ENCODE measurements at places on chromosomes 1 and 21.

DNA sequence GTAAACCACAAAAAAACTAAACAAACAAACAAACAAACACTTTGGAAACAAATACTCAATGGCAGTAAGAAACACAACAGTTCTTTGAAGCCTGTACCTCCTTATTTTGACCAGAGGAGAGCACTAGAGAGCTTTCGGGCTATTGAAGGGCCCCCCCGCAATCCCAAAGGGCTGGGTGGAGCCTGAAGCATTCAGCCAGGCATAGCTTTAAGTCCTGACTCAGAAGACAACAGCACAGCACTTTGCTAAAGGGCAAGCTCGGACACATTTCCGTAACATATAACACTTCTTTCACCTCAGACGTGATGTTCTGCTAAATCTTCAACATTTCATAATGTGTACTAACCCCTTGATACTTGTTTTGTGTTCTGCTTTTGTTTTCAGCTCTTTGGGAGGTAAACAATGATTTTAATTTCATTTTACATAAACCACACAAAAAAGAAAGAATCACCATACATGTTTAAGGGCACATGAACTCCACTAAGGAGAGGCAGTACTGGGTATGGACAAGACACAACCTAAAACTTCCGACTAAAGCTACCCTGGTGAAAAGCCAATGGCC lies 9.7 kb upstream of the SHCBP1L start:
- DNase-seq: peak; percentile 30

DNA sequence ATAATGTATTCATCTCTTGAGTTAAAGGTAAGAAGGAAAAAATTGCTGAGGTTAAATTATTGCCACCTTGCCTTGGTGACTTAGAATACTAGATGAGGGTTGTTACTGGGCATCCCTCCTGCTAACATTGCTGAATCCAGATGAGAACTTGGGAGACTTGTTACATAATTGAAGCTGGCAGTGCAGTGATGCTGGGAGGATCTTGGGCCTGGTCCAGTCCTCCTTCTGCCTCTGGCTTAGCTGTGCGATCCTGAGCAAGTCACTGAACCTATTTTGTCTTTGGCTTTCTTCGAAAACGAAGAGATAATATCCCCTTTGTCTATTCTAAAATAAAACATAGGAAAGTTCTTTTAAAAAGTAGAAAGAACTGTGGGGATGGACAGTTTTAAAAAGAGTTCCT lies 244.9 kb upstream of the NRIP1 start:
- no peak for DNase-seq

DNA sequence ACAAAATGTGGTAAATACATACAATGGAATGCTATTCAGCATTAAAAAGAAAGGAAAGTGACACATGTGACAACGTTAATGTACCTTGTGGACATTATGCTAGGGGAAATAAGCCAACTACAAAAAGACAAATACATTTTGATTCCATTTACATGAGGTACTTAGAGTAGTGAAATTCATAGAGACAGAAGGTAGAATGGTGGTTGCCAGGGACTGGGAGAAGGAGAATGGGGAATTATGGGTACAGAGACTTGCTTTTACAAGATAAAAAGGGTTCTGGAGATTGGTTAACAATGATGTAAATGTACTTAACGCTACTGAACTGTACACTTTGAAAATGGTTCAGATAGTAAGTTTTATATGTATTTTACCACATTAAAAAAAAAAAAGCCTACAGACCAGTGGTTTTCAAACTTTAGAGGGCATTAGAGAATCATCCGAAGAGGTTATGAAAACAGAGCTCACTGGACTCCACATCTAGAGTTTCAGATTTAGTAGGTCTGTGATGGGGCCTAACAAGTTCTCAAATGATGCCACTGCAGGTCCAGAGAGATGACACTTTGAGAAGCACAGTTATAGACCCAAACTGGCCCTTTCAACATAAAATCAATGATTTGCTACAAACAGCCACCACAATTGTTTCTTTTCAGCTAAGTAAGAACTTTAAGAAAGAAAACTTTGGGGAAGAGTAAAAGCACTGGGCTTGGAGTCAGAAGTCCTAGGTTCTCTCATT lies 9.6 kb upstream of the ADCY10 start:
- DNase-seq: no peak

GRCh38 chr1:157363660-157364140 lies 188.6 kb downstream of the FCRL5 start:
- DNase-seq: peak; percentile 46

DNA sequence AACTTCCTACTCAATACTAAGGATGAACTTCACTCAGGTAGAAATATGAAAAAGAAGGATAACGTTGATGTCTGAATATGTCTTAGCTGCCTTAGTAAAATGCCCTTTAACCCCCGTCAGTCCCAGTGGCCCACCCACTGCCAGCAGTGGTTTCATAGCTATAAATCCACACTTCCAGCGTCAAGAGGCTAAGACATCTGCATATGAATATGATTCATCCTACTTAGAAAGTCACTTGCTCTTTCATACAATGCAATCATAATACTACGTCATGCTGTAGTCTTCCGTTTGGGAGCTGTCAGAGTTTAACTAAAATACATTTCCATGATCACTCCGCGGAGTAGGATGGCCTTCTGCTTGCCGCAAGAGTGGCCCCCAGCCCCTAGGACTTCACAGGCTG lies 247.3 kb downstream of the SDCCAG8 start:
- no peak for DNase-seq

DNA sequence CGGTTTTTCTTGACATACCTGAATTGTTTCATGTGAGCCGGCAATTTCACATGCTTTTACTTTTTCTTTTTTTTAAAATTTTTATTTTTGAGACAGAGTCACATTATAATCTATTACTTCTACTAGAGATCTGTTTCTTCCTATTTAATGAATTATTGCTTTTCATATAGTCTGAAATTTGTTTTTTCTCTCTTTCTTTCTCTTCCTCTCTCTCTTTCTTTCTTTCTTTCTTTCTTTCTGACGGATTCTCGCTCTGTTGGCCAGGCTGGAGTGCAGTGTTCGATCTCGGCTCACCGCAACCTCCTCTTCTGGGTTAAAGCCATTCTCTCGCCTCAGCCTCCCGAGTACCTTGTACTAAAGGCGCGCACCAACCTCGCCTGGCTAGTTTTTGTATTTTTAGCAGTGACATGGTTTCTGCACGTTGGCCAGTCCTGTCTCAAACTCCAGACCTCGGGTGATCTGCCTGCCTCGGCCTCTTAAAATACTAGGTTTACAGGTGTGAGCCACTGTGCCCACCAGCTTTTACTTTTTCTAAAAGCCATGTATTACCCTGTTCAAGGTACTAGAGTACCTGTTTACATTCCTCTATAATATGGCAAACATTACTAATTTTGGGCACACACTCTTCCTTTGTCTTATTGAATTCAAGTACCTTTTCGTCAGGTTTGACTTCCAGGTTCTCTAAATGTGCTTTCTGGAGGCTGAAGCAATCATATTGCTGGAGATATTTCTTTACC lies 86.5 kb upstream of the RHOU start:
- DNase-seq: no peak

- no peak for DNase-seq
These were observed 23.1 kb upstream of the RSPO1 start for GRCh38 chr1:37657620-37658412.

GRCh38 chr1:61921435-61921834 lies 179.2 kb downstream of the PATJ start:
- no peak for DNase-seq

GRCh38 chr1:205541161-205541886 lies 36.9 kb downstream of the CDK18 start:
- no peak for DNase-seq

- DNase-seq: no peak
These were observed 3.1 kb downstream of the C1orf198 start for GRCh38 chr1:230865062-230865817.

GRCh38 chr1:183372586-183373230 lies 45.5 kb downstream of the NMNAT2 start:
- no peak for DNase-seq

DNA sequence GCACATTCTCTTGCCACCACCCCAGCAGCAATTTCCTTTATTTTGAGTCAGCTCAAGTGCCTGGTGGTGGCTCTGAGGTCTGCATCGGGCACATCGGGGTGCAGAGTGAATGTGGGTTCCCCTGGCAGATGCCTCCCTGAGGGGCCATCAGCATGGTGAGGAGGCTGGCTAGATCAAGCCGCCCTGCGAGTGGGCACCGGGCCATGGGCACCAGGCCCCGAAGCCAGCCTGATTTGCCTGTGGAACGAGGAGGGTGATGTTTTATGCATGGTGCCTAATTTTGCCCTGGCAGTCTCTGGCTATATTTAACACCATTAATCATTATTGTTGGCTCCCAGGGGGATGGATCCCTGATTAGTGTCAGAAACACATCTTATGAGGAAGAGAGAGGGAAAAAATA lies 36.3 kb downstream of the ACTL8 start:
- DNase-seq: no peak

DNA sequence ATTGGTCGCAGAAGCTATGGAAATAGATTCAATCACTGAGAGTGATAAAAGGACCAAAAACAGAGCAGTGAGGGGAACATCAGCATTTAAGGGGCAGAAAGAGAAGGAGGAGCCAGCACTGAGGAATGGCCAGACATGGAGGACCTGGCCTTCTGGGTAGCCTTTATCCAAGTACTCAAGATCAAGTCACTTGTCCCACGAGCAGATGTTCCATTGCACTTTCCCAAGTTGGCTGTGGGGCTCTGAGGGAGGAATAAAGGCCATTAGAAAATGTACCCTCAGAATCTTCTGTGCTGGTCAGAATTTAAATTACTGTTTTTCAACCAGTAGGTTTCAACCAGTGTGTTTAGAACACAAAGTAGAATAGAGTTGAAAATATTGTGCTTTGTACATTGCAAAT lies 55.3 kb downstream of the GIPC2 start:
- DNase-seq: no peak

GRCh38 chr1:15953294-15953771 lies 22.6 kb downstream of the ZBTB17 start:
- no peak for DNase-seq

DNA sequence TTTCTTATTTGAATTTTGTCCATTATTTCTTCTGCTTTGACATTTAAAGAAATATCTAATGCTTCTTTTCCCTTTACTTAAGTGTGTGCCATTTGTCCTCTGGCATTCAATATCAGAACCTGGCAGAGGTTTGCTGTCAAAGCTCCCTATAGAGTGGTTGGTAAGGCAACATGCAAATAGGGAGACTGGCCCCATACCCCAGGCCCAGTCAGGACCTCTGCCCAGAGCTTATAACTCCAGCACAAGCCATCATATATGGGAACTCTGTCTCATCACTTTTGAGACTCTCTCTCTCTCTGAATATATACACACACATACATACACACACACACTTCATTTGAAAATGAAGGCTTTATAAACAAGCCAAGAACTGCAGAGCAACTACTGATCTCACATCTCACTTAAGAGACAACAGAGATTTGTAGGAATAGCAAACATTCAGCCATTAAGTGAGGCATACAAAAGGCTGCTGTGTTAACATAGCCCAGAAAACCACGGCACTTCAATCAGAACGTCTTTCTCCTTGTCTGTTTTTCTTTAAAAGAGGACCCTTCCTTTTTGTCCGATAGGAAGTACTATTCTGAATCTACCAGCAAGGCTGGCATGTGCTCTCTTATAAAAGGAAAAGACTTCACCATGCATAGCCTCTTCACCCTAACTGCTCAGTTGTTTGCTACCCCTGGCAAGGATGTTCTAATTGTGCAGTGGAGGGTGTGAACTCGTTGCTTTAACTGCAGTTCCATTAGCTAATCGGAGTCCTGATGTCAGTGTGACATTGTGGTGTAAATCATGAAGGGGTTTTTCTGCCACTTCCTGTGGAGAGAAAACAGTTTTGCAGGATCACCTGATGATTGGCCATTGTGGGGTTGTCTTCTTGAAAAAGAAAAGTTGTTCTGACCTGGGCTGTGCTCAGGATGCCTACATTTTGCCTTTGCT lies 101.7 kb downstream of the NR5A2 start:
- no peak for DNase-seq

DNA sequence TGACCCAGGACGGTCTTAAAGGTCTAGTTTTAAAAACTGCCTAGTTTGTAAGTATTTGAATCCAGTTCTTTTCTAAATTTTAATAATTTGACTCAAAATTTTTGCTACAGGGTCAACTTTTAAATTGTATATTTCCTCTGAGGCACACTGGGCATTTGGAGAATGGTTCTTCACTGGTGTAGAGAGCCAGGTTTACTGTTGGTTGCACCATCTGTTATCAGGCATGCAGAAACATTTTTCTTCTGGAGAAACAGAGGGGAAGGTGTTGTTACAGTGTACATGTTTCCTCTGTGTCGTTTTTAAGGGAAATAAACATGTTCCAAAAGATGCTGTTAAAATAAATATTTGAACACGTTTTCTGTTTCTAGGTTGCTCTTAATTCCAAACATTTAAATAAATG lies 39.0 kb upstream of the RWDD3 start:
- no peak for DNase-seq

GRCh38 chr21:33189237-33189636 lies 40.5 kb upstream of the IFNAR2 start:
- no peak for DNase-seq

DNA sequence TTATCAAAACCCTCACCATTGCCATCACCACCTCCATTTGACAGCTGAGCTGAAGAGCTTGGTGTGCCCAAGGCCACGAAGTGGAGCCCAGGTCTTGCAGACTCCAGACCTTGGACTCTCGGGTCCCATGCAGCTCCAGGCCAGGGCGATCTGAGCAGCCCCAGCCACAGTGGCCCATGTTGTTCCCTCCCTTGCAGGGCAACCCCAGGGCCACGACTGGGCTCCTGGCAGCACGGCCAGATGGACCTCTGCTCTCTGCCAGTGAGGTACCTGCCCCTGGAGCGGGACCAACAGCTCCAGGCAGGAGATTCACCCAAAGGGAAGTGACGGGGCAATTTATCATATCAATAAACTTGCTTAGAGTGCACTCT lies 182.7 kb upstream of the VAMP3 start:
- DNase-seq: no peak

GRCh38 chr1:119884711-119885110 lies 11.6 kb downstream of the ADAM30 start:
- DNase-seq: no peak

GRCh38 chr1:22841860-22842281 lies 130.8 kb downstream of the LACTBL1 start:
- no peak for DNase-seq

GRCh38 chr1:232431748-232432147 lies 198.2 kb downstream of the SIPA1L2 start:
- DNase-seq: no peak

GRCh38 chr21:39208624-39209333 lies 25.5 kb upstream of the PSMG1 start:
- DNase-seq: no peak

GRCh38 chr1:66699213-66699612 lies 53.0 kb upstream of the DYNLT5 start:
- no peak for DNase-seq

DNA sequence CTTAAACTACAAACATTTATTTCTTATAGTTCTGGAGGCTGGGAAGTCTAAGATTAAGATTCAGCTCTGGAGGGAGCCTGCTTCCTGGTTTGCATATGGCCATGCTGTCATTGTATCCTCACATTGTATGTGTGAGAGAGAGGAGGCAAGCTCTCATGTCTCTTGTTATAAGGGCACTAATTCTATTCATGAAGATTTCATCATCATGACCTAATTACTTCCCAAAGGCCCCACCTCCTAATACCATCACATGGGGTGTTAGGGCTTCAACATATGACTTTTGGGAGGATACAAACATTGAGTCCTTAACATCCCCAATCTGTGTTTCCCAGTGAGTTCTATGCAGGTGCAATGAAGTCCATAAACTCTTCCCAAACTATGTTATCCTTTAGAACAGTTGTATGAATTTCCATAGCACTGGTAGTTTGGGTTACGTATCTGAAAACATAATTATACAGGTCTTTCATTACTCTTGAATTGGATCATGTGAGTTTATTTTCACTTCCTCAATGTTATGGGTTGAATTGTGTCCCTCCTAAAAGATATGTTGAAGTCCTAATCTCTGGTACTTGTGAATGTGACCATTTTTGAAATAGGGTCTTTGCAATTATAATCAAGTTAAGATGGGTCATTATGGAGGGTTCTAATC lies 124.2 kb downstream of the RUNX1 start:
- no peak for DNase-seq
